Karpas-422 (cell line): ENCODE measurements at places on chromosomes 6 and 20. TPM values are rescaled to one million over a fixed set of nuclear protein-coding genes. Genes with fewer than 3 reads are reported as not detected.

DNA sequence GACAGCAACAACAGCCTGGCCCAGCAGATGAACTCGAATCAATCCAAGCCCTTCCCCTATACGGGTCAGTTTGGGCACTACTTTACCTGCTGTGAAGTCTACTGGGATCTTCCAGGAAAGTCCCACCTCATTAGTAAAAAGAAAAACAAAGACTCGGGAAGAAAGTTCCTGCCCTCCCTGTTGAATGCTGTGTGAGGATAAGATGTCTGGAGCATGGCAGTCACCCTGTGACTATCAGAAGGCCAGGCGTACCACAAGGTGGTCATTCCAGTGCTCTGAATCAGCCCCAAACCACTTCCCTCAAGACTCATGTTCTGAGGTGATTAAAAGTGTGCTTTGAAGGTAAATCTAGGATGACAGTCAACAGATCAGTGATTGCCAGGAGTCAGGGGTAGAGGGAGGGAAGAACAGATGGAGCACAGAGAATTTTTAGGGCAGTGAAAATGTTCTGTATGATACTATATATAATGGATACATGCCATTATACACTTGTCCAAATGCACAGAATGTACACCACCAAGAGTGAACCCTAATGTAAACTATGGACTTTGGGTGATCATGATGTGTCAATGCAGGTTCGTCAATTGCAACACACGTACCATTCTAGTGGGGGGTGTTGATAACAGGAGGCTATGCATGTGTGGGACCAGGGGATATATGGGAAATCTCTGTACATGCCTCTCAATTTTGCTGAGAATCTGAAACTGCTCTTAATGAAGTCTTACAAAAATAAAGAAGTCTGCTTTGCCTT is 14.7 kb downstream of the FKBP1A start:
- DNase-seq: no peak

Gene ARMH2
- total RNA-seq: not detected in 2 replicates

GRCh38 chr6:34484899-34485298 is 19.0 kb downstream of the PACSIN1 start:
- DNase-seq: no peak

Gene SLC32A1
- total RNA-seq: not detected in 2 replicates

Gene TCEA2
- 124 and 197 TPM in 2 replicates for total RNA-seq

DNA sequence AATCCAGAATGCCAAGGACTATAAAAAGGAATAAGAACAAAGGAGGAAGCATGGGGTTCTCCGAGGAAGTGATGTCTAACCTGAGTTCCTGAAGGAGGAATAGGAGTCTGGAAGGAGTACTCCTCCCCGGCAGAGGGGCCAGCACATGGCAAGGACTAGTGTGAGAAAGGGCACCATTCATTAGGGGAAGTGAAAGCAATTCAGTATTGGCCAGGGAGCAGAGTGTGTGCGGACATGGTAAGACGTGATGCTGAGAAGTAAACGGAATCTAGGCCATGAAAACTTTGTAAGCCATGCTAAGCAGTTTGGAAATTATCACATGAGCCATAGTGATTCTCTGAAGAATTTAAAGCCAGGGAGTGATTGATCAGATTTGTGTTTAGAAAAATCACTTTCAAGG is 218.9 kb upstream of the PRDM1 start:
- no peak for DNase-seq

DNA sequence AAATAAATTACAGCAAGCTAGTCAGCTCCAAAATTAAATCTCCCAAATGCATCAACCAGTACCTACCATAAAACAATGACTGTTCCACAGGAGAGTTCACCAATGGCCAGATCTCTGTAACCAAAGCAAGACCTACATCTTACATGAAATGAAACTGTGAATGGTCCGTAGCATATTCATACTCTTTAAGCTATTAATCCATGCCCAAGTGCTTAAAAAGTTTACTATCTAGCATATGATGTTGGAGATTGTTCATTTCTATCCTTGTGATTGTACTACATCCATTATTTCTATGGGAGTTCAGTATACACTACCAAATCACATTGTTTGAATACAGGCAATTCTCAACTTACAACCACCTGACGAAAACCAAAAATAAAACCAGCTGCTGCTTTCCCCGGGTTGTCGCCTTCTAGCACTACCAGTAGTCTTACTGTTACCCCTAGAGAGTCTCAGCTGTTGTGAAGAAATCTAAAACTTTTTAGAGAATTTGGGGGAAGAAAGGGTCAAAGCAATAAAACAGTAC is 38.0 kb downstream of the HIVEP2 start:
- DNase-seq: no peak

- DNase-seq: no peak
Measured at GRCh38 chr20:64217539-64218221, 37.9 kb upstream of the PCMTD2 start.
